ENCODE measurements at places on chromosomes 13 and 19.

DNA sequence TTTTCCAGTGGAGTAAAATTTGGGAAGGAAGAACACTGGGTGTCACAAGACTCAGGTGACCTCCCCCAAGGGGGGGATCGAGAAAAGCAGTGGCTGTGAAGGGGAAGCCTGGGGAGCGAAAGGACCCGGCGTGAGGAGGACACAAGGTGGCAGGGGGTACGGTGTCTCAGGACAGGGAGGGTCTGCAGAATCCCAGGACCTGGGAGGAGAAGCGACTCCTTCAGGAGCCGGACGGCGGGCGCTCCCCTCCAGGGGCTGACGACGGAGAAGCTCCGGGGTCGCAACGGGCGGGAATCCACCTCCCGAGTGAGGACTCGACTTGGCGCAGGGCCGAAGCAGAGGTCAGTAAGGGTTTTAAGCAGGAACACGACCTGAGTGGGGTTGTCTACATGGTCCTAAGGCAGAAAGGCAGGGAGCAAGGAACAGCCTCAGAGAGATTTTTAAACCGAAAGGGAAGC lies 529 bp downstream of the ZNF836 start:
- no peak for DNase-seq

DNA sequence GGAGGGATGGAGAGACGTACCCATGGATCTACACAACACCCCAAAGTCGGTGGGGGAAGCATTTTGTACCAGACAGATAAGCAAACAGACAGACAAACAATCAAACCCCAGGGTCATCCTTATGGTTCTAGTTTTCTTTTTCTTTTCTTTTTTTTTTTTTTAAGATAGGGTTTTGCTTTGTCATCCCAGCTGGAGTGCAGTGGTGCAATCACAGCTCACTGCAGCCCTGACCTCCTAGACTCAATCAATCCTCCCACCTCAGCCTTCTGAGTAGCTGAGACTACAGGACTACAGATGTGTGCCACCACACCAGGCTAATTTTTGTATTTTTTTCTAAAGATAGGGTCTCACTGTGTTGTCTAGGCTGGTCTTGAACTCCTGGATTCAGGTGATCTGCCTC lies 17.9 kb upstream of the FBL start:
- DNase-seq: no peak

DNA sequence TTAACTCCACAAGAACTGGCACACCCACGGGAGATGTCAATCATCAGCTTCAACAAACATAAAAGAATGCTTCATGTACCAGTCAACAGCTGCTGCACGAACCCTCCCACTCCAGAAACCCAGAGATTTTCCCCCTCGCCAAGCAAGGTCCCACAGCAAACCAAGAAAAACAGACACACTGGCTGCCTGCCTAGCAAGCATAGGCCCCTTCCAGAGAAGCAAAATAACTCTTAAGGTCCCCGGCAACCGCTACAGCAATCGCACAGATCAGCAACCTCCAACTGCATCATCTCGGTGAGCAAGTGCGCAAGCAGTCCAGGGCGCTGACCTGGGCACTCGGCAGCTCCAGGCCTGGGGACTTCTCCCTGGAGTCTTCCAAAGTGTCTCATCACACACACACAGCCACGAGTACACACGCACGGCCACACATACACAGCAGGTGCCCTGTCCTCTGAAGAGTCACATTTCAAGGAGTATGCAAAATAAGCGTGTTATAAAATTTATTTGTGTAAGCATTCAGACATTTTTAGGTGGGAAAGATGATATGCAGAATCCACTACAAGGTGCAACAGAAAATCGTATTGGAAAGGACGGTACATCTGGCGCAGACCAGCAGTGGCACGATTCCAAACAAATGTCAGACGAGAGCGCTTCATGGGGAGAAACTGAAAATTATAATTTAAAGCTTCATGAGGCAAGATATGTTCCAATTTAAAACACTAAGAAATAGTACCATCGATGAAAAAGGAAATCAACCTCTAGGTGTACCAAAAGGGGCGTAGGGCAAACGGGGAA lies 125.0 kb downstream of the STK24 start:
- no peak for DNase-seq

GRCh38 chr19:1648920-1649541 lies 3.4 kb downstream of the TCF3 start:
- DNase-seq: no peak

DNA sequence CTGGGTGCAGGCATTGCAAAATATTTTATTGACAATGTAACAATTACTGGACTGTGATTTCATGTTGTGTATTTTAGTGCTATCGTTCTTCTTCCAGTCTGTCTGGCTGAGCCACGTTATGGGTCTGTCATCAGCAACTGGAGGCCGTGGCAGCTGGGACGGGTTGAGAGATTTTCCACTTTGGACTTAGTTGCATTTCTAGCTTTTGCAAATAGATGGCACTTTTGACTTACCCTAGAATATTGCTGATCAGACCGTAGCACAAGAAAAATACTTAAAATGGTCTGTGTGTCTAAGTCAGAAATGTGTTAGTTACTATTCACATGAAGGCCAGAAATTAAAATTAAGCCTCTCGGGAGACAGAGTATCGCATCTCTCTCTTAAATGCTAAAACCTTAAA lies 211.1 kb downstream of the TEX29 start:
- DNase-seq: no peak

GRCh38 chr19:948842-949496 lies 23.1 kb downstream of the ARID3A start:
- DNase-seq: no peak

DNA sequence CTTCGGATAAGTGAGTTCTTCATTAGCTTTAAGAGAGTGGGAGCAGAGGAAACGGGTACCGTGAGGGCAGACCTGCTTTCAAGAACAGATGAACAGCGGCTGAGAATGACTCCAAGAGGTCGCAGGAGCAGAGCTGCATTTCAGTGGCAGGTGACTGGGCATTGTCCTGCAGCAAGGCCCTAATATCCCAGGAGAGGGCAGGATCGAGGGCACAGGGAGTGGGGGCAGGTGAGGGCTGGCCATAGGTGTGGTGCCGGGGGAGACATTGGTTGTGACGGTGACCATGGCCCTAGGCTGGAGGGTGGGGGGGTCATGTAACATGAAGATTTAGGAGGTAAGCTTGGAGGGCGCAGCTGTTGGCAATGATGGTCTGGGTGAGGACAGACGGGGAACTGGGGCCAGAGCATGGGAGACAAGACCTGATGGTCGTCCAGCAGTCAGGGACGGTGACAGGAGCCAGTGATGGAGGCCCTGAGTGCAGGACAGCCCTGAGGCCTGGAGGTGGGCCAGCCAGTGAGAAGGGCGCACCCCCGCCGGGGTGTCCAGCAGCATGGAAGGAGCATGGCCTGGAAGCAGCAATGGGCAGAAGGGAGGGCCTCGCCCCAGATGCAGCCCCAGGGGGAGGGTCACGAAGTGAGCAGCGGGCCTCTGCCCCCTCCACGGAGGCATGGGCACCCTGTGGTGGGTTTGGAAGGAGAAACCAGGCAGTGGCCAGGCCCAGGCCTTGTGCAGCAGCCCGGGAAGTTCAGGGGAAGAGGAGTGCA lies 29.2 kb upstream of the LAMP1 start:
- no peak for DNase-seq

DNA sequence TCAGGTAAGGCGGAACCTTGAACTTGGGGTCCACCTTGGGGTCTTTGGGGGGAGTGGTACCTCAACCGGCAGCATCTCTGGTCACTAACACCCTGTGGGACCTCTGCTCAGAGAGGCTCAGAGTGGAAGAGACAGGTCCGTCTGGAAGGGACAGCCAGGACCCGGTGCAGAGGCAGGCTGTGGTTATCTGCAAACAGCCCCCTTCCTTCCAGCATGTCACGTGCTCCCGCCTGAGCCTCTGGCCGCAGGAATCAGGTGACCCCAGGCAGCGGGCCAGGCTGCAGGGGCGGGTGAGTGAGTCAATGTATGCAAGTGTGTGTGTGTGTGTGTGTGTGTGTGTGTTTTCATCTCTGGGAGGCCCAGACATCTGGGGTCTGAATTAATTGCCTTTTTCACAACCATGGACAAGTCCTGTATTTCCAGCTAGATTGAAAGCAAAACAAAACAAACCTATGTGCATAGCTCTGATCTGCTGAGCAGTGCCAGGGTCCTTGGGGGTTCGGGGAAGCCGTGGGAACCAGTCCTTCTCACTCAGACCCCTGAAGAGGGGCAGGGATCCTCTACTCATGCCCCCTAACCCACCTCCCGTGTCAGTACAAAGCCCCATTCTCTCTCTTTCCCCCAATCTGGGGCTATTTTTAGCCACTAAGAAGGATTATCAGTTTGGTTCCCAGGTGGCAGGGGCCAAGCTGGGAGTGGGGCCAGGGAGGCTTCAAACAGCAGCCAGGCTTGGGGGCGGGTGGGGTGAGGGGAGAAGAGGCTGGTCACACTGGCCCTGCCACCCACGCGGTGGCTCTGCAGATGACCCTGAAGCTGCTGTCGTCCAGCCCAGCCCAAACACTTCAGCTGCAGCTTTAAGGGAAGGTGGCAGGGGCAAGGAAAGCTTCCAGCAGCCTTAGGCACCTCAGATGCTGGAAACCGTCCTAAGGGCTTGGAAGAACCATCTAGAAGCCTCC lies 31.4 kb downstream of the CERS4 start:
- DNase-seq: peak; percentile 77
